Foreskin fibroblast (primary cell): ENCODE measurements at places on chromosomes 5 and 9.

DNA sequence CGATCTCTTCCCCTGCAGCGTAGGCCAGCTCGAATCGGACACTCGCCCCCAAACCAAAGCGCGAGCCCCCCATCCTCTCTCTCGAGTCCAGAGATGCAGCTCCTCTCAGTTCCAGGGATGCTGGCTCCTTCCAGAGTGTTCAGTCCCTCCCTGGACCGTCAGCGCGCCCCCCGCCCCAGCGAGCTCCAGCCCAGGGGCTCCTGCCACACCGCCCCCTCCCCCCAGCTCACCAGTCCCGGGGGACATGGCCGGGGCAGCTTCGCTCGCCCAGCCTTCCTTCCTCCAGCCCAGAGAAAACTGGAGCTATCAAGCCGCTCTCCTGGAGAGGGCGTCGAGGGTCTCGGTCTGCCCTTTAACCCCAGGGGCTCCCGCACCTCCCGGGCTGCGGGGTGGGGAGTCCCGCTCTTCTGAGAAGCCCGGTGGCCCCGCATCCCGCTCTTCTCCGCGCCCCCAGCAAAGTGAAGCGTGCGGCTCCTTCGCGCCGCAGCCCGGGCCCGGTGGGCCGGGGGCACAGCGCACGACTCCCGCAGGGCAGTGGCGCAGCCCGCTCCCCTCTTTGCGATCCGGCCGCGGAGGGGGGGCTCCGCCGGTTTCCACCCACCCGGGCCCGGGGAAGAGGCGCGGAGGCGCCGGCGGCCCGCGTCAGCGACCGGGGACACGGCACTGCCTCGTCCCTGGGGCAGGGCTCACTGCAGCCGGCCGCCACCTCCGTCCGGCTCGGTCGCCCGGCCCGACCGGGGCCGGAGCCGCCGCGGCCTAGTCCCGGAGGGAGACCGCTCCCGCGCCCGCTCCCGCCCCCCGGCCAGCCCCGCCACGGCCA, 587 bp downstream of the MIER3 start:
- no peak for DNase-seq

DNA sequence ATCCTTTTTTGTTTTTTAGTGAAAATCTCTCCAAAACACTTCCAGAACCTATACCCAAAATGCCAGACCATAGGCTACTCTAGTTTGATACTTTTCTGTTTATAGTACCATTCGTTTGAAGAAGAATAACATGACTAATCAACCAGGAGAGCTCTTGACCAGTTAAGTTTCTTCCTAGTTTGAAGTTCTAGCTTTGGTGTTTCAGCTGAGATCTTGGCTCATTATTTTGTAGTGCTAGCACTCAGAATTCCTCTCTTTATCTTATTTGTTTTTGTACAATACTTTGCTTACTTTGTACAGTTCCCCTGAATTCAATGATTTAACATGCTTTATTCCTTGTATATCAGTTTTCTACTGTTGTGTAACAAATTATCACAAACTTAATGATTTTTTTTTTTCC, 911.6 kb downstream of the EFNA5 start:
- DNase-seq: no peak

GRCh38 chr5:102957141-102957540, 162.8 kb downstream of the GIN1 start:
- no peak for DNase-seq

GRCh38 chr9:115456515-115456914, 338.6 kb upstream of the TNC start:
- DNase-seq: no peak

- peak; percentile 84 for DNase-seq
These were observed 81.9 kb downstream of the TNC start for GRCh38 chr9:115035841-115036612.

DNA sequence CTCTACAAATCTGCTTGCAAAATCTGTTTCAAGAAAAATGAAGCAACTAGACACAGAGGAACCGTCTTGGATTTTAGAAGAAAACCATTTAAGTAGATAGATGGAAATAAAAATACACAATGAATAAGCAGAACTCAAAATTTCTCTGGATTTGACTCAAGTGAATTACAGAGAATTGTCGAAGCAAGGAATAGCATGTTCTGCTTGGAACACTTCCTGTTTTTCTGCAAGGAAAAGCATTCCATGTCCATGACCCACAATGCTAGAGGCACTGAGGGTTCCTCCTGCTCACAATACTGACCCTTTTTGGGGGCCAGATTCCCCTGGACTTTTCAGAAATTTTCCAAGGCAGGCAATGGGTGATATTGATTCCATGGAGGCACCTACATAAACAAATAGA, 29.8 kb downstream of the PRUNE2 start:
- DNase-seq: peak; percentile 71

DNA sequence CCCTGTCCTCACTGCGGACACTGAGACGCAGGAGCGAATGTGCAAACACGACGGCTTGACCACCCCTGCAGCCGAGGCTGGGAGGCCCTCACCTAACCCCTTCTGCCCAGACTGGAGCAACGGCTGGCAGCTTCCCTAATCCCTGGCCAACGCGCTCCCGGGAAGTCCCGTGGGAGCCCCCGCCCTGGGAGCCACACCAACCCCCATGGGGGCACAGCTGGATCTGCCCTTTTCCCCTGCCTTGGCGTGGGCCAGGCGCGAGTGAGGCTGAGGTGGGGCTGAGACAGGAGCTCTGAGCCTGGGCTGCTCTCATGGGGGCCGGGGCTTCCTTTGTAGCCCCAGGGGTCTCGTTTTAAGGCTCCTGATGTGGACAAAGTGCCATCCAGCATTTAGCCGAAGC, 4.6 kb upstream of the DNLZ start:
- no peak for DNase-seq

DNA sequence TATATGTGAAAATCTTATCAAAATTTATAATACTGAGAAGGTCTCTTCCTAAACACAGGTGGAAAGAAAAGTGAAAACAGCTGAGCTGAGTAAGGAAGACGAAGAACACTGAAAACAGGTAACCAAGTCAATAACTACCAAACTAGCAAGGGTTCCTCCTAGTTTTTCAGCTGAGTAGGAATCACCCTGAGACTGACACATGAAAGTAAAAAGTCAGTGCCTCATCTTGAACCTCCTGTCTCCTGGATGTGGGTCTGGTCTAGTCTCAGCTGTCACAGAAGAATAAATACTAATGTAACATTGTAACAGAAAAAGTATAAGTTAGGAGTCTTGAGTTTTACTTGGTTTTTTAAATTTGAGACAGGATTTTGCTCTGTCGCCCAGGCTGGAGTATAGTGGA, 121.0 kb downstream of the MEF2C start:
- DNase-seq: no peak

- DNase-seq: no peak
These were observed 69.0 kb downstream of the SCAMP1 start for GRCh38 chr5:78429332-78429980.

DNA sequence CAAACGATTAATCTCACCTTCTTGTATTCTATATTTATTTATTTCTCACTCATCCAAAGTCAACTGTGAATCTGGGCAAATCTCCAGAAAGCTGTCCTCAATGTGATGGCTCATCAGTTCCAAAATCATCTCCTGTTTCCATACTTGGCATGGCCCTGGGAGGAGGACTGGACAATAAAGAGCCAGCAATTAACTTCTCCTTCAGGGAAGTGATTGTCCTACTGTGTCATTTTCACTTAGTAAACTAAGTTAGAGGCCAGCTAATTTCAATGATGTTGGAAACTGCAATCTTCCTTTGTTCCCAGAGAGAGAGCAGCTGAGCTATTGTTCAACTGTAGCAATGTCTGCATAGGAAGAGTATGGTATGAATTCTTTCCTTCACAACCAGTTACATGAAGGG, 17.5 kb downstream of the CDH12 start:
- no peak for DNase-seq

DNA sequence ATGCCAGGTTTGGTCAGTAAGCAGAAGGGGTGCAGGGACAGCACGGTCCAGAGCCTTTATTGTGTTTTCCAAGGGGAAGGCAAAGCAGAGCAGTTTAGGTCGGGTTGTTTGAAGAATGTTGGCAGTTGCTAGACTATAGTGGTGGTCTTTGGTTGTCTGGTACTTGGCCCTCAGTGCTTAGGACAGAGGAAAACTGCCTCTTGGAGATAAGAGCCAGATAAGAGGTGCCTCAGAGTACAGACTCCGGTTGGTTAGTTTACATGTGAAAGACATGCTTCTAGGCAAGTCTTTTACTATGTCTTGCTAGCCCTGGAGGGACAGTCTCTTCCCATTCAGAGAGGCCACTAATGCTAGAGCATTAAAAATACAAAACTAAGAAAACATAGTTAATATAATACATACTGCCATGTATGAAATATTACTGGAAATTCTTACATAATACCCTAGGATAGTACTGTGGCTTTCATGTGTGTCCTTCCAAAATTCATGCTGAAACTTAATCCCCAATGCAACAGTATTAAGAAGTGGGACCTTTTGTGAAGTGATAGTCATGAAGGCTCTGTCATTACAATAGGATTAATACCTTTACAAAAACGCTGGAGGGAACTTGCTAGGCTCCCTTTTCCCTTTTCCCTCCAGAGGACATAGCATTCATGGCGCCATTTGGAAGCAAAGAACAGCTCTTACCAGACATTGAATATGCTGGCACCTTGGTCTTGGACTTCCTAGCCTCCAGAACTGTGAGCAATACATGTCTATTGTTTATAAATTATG, 280.4 kb downstream of the TMEM167A start:
- DNase-seq: no peak

DNA sequence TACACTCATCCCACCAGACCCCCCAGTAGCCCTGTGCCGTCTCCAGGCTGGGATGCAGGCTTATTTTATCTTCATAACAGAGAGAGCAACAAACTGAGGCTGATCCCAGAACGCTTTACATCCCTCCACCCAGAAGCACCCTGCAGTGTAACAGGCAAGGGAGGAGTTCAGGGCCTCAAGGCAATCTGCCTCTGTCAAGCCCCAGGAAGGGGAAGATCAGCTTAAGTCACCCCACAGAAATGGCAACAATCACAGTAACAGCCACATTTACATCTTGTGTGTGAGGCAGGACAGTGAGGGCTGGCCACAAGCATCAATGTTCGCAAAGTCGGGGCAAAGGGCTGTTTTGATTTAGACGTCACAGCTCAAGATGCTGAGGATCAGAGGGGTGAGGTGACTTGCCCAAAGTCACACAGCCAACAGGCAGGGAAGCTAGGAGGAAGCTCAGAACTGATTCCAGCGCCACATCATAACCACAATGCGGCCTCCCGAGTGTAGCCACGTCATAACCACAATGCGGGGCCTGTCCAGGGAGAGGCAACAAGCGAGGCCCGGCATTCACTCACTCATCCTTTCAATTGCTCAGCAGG, 14.4 kb downstream of the STK10 start:
- DNase-seq: no peak

DNA sequence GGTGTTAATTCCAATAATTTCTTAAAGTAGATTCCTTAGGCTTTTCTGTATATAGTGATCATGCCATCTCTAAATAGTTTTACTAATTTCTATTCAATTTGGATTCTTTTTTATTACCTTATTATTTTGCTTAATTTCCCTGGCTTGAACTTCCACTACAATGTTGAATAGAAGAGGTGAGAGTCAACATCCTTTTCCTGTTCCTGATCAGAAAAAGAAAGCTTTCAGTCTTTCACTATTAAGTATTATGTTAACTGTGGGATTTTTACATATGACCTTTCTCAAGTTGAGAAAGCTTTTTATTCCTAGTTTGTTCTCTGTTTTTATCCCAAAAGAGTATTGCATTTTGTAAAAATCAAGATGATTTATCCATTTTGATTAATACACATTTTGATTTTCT, 574.5 kb upstream of the TLE4 start:
- DNase-seq: no peak

GRCh38 chr9:14935964-14936363, 25.7 kb upstream of the FREM1 start:
- no peak for DNase-seq
